ENCODE measurements at places on chromosomes 7 and 10. TPM values are rescaled to one million over a fixed set of nuclear protein-coding genes. Genes with fewer than 3 reads are reported as not detected.

- no peak overlapping the region for H3K4me3 ChIP-seq
- no peaks in the 10 kb centered on the region for H3K36me3 ChIP-seq
- peaks cover 8% of the 10 kb centered on the region for H3K4me1 ChIP-seq
- H3K27me3 ChIP-seq: no peaks in the 10 kb centered on the region
- DNase-seq: no peak
- H3K27ac ChIP-seq: no peak overlapping the region
Measured at GRCh38 chr10:58444876-58445275, 59.7 kb downstream of the TFAM start.

NOD1 gene
- 2.9 TPM for total RNA-seq

DNA sequence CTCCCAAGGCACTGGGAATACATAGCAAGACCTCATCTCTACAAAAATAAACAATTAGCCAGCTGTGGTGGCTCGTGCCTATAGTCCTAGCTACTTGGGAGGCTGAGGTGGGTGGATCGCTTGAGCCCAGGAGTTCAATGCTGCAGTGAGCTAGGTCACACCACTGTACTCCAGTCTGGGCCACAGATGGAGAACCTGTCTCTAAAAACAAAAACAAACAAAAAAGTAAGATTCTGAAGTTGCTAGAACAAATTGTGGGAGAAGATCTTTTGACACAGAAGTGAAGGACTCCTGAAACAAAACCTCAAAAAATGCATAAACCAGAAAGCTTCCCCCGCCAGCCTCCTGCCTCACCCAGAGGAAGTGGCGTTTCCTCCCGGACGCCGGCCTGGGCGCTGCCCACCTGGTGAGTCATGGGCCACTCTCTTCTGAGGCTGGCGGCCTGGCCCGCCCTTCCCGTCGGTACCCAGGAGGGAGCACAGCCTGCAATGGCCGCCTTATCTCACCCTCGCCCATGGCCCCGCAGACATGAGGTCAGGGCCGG lies 25.4 kb upstream of the ELN start:
- no peaks in the 10 kb centered on the region for H3K4me1 ChIP-seq
- H3K27me3 ChIP-seq: peaks cover 22% of the 10 kb centered on the region
- DNase-seq: no peak
- no peak overlapping the region for H3K27ac ChIP-seq

- no peaks in the 10 kb centered on the region for H3K36me3 ChIP-seq
- no peak for DNase-seq
- peaks cover 4% of the 10 kb centered on the region for H3K27me3 ChIP-seq
- no peak overlapping the region for H3K27ac ChIP-seq
Measured at GRCh38 chr10:118840071-118840775, 85.5 kb upstream of the CACUL1 start.

DNA sequence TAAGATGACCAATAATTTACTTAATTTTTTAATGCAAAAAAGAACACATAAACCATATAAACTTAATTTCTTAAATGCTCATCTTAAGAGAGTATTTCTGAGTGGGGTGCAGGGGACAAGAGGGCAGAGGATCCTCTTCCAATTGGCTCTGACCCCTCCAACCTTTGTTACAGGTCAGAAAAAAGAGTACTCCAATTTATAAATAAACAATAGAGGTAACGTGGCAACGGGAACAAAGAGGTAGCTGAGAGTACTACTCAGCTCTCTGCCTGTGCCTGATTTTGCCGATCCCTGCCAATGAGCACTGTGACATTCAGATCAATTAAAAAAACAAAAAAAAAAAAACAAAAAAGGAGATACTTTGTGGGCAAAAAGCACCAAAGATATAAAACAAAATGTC lies 307.9 kb downstream of the PARD3 start:
- no peak overlapping the region for H3K27ac ChIP-seq
- H3K4me1 ChIP-seq: no peaks in the 10 kb centered on the region
- no peak for DNase-seq
- H3K4me3 ChIP-seq: no peak overlapping the region

DNA sequence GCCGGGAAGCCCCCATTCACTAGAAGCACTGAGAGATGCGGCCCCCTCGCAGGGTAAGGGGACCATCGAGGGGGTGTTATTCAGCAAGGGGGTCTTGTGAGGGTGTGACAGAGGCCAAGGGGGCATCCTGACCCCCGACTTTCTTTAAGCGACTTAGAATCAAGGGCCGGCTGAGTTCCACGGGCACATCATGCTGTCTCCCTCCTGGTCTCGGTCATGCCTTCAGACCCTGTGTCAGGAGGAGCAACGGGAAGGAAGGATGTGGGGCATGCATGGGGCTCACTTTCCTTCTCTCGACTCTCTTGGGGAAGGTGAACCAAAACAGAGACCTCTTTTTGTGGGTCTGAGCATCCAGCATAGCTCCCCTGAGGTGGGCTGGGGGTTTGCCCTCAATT lies 2.5 kb downstream of the ACSL5 start:
- no peak for DNase-seq
- H3K4me1 ChIP-seq: peaks cover 91% of the 10 kb centered on the region

CHCHD3 gene
- 113 TPM for total RNA-seq

DNA sequence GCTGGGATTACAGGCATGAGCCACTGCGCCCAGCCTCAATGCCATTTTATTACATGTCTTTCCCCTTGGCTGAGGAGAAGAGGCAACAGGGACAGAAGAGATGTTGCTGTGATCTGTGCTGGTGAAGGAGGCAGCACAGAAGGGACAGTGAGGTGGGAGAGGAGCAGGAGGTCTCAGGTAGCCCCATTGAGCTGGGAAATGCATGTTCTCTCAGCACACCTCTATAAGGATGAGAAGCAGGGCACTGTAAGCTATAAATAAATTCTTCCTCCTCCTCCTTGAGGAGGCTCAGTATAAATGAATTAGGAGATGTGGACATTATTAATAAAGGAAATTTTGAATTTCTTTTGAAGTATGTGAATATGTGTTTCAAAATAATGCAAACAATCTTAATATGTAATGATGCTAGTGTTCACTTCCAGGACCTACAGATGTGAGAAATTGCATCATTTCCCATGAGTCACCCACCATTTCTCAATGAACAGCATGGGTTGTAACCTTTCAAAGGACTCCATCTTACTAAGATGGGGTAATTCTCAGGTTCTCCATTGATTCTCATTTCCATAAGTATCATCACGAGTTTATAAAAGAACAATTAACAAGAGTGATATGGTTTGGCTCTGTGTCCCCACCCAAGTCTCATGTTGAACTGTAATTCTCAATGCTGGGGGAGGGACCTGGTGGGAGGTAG lies 88.9 kb upstream of the ODAD2 start:
- no peak overlapping the region for H3K4me3 ChIP-seq
- H3K36me3 ChIP-seq: no peaks in the 10 kb centered on the region
- no peak for DNase-seq
- no peaks in the 10 kb centered on the region for H3K4me1 ChIP-seq
- H3K27ac ChIP-seq: no peak overlapping the region

MAGI2 gene
- total RNA-seq: 3.8 TPM

- H3K27ac ChIP-seq: no peak overlapping the region
- H3K36me3 ChIP-seq: no peaks in the 10 kb centered on the region
- H3K4me1 ChIP-seq: peaks cover 21% of the 10 kb centered on the region
- H3K4me3 ChIP-seq: no peak overlapping the region
- peaks cover 13% of the 10 kb centered on the region for H3K27me3 ChIP-seq
Measured at GRCh38 chr10:73932620-73933112, 21.7 kb downstream of the PLAU start.

DNA sequence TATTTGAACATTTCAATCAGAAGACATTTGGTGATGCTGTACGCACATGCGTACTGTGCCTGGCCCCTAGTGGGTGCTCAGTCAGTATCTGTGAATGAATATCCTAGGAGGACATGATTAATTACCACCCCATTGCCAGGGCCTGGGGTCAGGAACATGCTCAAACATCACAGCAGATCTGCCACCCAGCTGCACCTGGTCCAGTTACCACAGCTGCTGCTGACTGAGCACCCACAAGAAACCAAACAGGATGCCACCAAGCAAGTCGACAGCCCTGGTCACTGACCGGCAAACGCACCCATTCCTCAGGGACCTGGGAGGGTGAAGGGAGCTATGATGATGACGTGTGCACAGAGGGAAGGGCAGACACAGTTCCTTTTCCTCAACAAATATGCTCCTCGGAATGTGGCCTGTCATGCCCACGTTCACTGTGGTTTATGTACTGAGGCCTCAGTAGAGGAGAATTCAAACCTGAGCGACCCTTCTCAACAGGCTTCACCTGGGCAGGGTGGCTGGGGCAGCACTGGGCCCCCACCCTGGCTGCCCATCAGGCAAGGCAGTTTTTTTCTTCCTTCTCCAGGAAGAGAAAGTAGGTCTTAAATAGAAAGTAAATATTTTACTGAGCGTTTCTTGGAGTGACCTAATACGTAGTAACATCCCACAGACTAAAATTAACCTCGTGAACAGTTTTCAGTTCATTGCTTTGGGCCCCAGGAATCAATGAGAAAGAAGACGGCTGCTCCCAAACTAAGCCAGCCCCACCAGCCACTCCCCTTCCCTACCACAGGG lies 13.4 kb downstream of the CTBP2 start:
- no peak for DNase-seq
- peaks cover 60% of the 10 kb centered on the region for H3K27me3 ChIP-seq
- no peaks in the 10 kb centered on the region for H3K4me1 ChIP-seq
- no peak overlapping the region for H3K4me3 ChIP-seq
- no peaks in the 10 kb centered on the region for H3K36me3 ChIP-seq
- H3K27ac ChIP-seq: no peak overlapping the region

DNA sequence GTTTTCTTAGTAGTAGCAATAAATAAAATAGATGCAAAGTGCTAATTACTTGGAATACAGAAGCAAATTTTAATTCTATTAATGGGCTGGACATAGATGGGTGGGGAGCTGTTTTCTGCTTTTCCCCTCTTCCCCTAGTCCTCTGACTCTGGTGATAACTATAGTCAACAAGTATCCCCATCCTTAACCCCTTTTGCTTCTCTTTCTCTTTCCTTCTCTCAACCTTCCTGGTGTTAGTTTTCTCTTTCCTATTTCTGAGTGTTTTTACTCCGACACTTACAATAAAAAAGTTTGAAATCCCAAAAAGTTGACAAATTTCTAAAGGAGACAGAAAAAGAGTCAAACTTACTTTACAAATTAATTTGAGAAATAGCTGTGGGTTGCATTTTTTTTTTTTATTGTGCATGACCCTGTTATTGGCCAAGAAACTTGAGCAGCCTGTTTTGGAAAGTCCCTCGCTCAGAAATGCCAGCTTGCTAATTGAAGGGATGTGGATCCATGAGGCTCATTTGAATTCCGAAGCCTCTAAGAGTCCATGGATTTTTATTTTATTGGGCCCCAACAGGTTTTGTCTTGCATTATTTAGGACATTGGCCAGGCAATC lies 2.4 kb downstream of the FAS start:
- H3K4me1 ChIP-seq: peaks cover 38% of the 10 kb centered on the region
- H3K27me3 ChIP-seq: no peaks in the 10 kb centered on the region
- no peak overlapping the region for H3K27ac ChIP-seq
- DNase-seq: no peak
- H3K36me3 ChIP-seq: no peaks in the 10 kb centered on the region

DNA sequence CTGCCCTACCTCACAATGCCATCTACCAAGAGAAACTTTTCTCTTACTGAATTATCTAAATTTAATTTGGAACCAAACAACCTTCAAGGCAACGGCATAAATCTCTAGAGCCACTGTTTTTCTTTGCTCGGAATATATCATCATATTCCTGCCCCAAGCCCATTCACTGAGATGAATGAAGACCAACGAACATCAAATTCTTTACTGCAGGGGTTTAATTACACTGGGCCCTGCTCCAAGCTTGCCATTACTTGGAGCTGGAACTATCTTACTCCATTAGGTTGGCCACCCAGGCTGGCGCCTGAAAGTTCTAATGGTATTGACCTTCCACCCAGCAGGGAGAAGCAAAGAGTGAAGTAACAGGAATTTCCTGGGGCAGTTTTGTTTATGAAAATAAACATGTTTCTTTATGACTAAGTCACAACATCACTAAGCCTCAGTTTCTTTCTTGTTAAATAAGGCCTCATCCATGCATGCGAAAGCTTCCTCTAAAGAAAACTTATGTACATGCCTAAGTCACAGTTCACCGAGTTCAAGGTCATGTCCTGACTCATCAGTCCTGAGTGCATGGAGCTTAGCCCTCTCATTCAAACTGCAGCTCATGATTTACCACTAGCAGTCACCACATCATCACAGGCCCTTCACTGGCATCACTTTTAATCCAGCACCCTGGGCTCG lies 42.1 kb upstream of the ANAPC16 start:
- H3K4me1 ChIP-seq: peaks cover 32% of the 10 kb centered on the region
- no peak overlapping the region for H3K27ac ChIP-seq
- no peak overlapping the region for H3K4me3 ChIP-seq
- H3K27me3 ChIP-seq: no peaks in the 10 kb centered on the region
- peaks cover 4% of the 10 kb centered on the region for H3K36me3 ChIP-seq

CCDC7 gene
- 0.93 TPM for total RNA-seq

- no peaks in the 10 kb centered on the region for H3K27me3 ChIP-seq
- no peak overlapping the region for H3K27ac ChIP-seq
- no peak for DNase-seq
- no peaks in the 10 kb centered on the region for H3K36me3 ChIP-seq
- no peaks in the 10 kb centered on the region for H3K4me1 ChIP-seq
- no peak overlapping the region for H3K4me3 ChIP-seq
Measured at GRCh38 chr10:48945441-48946130, 5.9 kb upstream of the LRRC18 start.

All from HepG2 (cell line).